ENCODE measurements at places on chromosomes 3 and 15. TPM values are rescaled to one million over a fixed set of nuclear protein-coding genes. Genes with fewer than 3 reads are reported as not detected.

DNA sequence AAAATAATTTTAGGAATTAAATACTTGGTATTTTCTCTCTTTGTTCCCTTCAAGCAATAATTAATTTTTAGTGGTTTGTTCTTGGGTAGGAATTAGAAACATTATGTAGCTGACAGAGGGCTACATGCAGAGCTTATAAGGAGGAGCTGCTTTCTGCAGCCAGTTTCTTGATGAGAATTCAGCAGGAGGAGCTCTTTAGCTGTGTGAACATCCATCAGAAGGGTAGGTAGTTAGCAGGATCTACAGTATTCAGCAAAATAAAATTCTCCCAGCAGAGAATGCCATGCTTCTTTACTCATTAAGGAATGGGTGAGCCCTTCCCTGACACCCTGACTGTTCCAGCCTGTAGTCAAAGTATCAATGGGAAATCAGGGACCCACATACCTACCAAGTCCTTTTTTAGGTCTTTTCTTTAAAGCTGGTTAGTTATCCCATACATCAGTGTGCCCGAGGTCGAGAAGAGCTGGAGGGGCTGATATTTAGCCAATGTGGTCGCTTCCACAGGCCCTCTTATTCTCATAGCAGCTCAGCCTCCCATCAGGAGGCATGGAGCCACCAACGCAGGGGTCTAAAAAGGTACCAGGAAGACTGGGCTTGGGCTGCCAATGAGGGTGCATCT, 54.0 kb downstream of the KCNAB1 start:
- DNase-seq = no peak
- H3K4me1 ChIP-seq = no peaks in the 10 kb centered on the region
- no peaks in the 10 kb centered on the region for H3K27me3 ChIP-seq
- H3K4me3 ChIP-seq = no peak overlapping the region
- no peak overlapping the region for H3K27ac ChIP-seq

DNA sequence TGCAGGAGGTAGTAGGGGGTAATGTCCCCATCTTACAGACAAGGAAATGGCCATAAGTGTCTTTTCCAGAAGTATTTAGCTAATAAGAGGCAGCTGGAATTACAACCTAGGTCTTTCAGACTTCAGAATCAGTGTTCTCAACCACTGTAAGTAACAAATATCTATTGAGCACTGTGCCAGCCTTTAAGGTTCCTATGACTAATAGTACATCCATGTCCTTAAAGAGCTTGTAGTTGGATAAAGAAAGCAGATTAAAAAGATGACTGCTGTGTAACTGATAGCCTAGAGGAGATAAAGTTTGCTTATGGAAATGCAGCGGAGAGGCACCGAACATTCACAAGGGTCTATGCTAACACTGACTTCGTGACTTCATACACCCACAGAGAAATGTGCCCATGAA, 136.0 kb downstream of the KCNMB2 start:
- H3K36me3 ChIP-seq = no peaks in the 10 kb centered on the region
- H3K27ac ChIP-seq = no peak overlapping the region
- peaks cover 13% of the 10 kb centered on the region for H3K4me1 ChIP-seq
- H3K4me3 ChIP-seq = no peak overlapping the region
- no peaks in the 10 kb centered on the region for H3K27me3 ChIP-seq

GRCh38 chr3:10552631-10552943, 47.2 kb upstream of the ATP2B2 start:
- no peaks in the 10 kb centered on the region for H3K4me1 ChIP-seq
- peaks cover 5% of the 10 kb centered on the region for H3K27me3 ChIP-seq
- H3K36me3 ChIP-seq = no peaks in the 10 kb centered on the region
- no peak for DNase-seq
- no peak overlapping the region for H3K27ac ChIP-seq
- H3K4me3 ChIP-seq = no peak overlapping the region

GRCh38 chr3:29789686-29790085, 508.8 kb downstream of the RBMS3 start:
- DNase-seq = no peak
- no peak overlapping the region for H3K4me3 ChIP-seq
- H3K27me3 ChIP-seq = no peaks in the 10 kb centered on the region
- H3K4me1 ChIP-seq = no peaks in the 10 kb centered on the region

GRCh38 chr15:40495516-40495915, 24.7 kb downstream of the CHST14 start:
- H3K36me3 ChIP-seq = no peaks in the 10 kb centered on the region
- H3K4me3 ChIP-seq = no peak overlapping the region
- H3K27me3 ChIP-seq = no peaks in the 10 kb centered on the region
- no peak for DNase-seq
- peaks cover 13% of the 10 kb centered on the region for H3K4me1 ChIP-seq

DNA sequence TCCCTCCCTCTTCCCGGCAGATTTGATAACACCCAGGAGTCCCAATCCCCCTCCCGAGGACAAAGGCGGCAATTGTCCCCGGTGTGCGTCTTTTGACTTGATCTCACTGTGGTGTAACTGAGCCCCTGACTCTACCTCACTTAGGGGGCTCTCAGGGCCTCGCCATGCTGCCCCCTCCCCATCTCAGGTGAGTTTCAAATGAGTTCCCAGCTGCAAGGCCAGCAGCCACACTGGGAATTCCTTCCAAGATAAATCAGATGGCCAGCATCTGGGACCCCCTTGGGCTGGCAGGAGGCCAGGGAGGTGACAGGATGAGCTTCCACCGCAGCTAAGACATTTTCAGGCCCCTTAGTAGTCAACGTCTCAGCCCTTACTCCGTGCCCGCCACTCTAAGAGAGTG, 35.0 kb downstream of the WNT7A start:
- H3K4me1 ChIP-seq = no peaks in the 10 kb centered on the region
- H3K4me3 ChIP-seq = no peak overlapping the region
- no peak overlapping the region for H3K27ac ChIP-seq

- H3K4me1 ChIP-seq = no peaks in the 10 kb centered on the region
- H3K36me3 ChIP-seq = peaks cover 20% of the 10 kb centered on the region
- DNase-seq = no peak
- no peak overlapping the region for H3K4me3 ChIP-seq
- no peaks in the 10 kb centered on the region for H3K27me3 ChIP-seq
Observed at GRCh38 chr3:47890828-47891612, 88.1 kb downstream of the DHX30 start.

GRCh38 chr15:84582583-84583157, 18.1 kb upstream of the ZSCAN2 start:
- H3K27ac ChIP-seq = no peak overlapping the region
- no peak overlapping the region for H3K4me3 ChIP-seq
- H3K4me1 ChIP-seq = peaks cover 10% of the 10 kb centered on the region
- no peaks in the 10 kb centered on the region for H3K27me3 ChIP-seq

- H3K27me3 ChIP-seq = no peaks in the 10 kb centered on the region
- no peak overlapping the region for H3K27ac ChIP-seq
- no peaks in the 10 kb centered on the region for H3K36me3 ChIP-seq
Observed at GRCh38 chr15:60259469-60259868, 138.3 kb downstream of the ANXA2 start.

DNA sequence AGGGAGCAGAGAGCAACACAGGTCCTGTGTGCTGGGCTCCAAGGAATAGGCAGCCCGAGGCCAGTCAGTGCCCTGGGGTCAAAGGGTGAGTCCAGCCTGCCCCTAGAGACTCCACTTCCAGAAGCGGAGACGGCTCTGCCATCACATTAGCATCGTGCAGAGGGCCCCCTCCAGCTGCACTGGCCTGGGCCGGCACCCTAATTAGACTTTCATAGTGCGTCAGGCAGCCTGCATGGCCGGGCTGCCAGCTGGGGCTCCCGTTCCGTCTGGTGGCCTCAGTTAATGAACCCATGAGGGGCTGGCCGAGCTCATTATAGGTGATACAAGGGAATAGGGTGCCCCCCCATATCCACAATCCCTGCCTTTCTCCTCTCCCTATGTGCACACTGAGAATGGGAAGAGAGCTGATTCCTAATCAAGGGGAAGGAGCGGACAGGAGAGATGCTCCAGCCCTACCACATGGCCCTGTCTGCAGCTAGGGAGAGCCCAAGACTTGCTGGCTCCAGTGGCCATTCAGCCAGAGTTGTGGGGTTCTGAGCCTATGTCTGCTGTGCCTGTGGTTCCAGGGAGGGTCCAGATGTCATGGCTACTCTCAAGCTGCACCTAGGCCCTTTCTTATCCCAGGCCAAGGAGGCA, 128.0 kb downstream of the SRGAP3 start:
- DNase-seq = no peak
- no peaks in the 10 kb centered on the region for H3K36me3 ChIP-seq
- no peak overlapping the region for H3K27ac ChIP-seq
- H3K4me1 ChIP-seq = no peaks in the 10 kb centered on the region

DNA sequence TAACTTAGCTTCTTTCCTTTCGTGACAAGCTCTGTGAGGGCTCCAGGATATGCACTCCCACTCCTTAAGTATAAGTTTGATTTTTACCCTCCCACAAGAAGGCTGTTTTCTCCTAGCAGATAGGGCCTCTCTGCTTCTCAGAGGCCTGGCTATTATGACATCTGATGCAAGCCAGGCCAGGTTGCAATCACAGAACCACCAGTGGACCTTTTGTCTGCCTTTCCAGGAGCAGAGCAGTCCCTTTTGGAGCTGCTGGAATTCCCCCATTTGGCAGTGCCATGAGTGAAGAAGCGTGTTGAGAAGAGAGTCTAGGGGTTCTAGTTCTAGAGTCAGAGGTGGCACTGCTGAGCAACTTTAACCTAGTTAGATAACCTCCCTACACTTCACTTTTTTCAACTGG, 1004.3 kb upstream of the SEMA6D start:
- H3K4me1 ChIP-seq = no peaks in the 10 kb centered on the region
- no peak overlapping the region for H3K4me3 ChIP-seq
- no peak for DNase-seq
- H3K27ac ChIP-seq = no peak overlapping the region

- no peaks in the 10 kb centered on the region for H3K27me3 ChIP-seq
- DNase-seq = no peak
- no peak overlapping the region for H3K27ac ChIP-seq
- H3K4me1 ChIP-seq = no peaks in the 10 kb centered on the region
Observed at GRCh38 chr15:36005542-36005941, 459.6 kb upstream of the DPH6 start.

DNA sequence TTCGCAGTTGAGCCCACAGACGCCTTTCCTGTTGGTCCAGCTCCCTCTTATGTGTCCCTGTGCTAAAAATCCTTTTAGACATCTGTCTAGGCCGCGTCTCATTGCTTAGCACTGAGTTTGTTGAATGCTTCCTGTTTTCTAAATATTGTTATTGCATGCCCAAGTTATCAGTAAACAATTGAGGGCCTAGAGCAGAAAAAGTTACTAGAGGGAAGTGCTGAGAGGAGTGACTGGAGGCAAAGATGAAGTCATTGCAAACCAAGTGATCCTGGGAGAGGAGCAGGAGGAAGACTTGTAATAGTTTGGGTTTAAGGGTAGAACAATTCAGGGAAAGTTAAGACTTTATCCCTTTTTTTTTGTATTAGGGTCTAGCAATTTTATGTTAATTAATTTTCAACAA, 88.1 kb downstream of the DCUN1D1 start:
- H3K4me3 ChIP-seq = no peak overlapping the region
- DNase-seq = no peak
- H3K4me1 ChIP-seq = no peaks in the 10 kb centered on the region

DNA sequence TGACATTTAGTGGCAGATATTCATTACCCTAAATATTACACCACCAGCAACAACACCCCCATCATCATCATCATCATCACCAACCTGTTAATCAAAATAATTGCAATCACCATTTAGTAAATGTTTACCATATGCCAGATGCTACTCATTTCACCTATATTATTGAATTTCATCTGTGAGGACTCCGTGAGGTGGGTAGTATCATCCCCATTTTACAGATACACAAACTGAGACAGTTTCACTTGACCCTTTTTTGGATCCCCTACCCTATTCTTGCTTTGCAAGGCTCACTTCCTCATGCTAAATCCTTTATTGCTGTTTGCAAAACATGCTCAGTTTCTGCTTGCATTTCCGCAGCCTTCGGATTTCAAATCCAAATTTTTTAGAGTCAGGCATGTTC, 18.3 kb upstream of the DET1 start:
- no peak overlapping the region for H3K4me3 ChIP-seq
- H3K4me1 ChIP-seq = no peaks in the 10 kb centered on the region
- H3K27ac ChIP-seq = no peak overlapping the region
- no peaks in the 10 kb centered on the region for H3K27me3 ChIP-seq

DNA sequence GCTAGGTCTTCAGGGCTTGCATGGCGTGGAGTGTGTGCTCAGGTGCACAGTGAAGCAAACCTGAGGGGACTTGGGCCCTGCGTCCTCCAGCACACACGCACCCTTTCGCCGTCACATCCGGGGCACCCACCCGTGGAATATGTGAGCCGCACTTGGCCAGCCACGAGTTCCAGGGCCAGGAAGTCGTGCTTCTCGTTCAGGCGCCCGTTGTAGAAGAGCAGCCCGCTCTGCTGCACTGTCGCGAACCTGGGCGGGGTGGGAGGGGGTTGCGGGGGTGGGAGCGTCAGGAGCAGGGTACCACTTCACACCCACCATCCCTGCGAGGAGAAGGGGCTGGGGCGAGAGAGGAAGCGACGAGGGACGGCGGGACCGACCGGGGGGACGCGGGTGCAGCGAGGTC, 7.1 kb downstream of the CELSR3 start:
- no peaks in the 10 kb centered on the region for H3K4me1 ChIP-seq
- no peak overlapping the region for H3K4me3 ChIP-seq
- H3K36me3 ChIP-seq = no peaks in the 10 kb centered on the region
- H3K27ac ChIP-seq = no peak overlapping the region

Gene CADM2
- total RNA-seq = 20.8 TPM
